ENCODE measurements at places on chromosomes 5 and 9.
A peak's percentile ranks its signal among the peaks of the same experiment; 100 is the strongest.

DNA sequence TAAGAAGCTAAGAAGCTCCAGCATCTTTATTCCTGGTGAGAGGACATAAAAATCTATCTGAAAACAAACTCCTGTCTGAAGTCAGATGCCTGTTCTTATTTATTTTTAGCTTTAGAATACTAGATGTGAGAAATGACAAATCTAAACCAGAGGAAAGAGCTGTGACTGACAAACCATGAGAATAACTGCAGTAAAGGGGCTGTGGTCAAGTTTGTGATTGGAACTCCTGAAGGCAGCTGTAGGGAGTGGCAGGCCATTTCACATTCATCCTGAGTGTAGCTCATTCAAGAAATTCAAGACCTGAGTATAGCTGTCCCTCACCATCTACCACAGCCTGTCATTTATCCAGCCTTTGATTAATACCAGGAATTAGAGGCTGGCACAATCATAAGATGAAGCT is 718.8 kb downstream of the BRINP1 start:
- DNase-seq, result no peak
- no peaks in the 10 kb centered on the region for H3K4me1 ChIP-seq
- no peak overlapping the region for H3K4me3 ChIP-seq
- no peaks in the 10 kb centered on the region for H3K36me3 ChIP-seq
- no peaks in the 10 kb centered on the region for H3K27me3 ChIP-seq

DNA sequence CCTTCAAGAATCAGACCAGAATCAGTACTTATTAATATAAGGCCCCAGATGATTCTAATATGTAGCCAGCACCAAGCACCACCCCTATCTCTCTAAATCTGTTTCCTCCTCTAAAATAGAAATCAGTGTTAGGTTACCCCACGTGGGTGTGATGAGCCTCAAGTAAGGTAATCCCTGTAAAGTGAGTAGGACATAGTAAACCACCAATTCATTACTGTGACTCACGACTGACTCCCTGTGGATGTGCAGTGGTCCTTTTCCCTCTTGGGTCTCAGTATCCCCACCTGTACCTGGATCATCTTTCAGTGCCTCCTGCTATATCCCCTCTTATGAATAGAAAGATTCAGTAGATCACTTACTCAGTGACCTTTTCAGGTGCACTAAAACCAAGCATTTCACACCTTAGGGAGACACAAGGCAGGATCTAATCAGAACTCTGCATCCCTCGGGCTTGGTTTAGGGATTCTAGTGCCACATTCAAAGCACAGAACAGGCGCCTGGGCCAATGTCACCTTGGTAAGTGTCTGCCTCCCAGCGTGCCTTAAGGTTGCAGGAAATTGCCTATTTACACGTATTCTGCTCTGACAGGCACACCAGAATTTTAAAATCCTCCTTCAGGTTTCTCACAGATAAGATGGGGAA is 12.2 kb upstream of the ALDH1B1 start:
- H3K36me3 ChIP-seq, result no peaks in the 10 kb centered on the region
- peak; percentile 43 for DNase-seq
- H3K4me3 ChIP-seq, result no peak overlapping the region
- no peaks in the 10 kb centered on the region for H3K4me1 ChIP-seq
- H3K27ac ChIP-seq, result no peak overlapping the region
- no peaks in the 10 kb centered on the region for H3K27me3 ChIP-seq

GRCh38 chr9:111038331-111039230 is at the start of gene LPAR1:
Gene LPAR1, minus strand, starts transcription at chr9:111038470. Its CDS starts 66,353 bp downstream, at chr9:110972117.
- DNase-seq, result peak; percentile 76
- H3K4me1 ChIP-seq, result peaks cover 10% of the 10 kb centered on the region
- no peaks in the 10 kb centered on the region for H3K27me3 ChIP-seq
- H3K27ac ChIP-seq, result peak within 1 kb of the TSS; percentile 70

GRCh38 chr5:38757451-38758245 is 88.2 kb upstream of the OSMR start:
- no peaks in the 10 kb centered on the region for H3K36me3 ChIP-seq
- no peaks in the 10 kb centered on the region for H3K27me3 ChIP-seq
- no peak for DNase-seq
- no peak overlapping the region for H3K4me3 ChIP-seq
- H3K27ac ChIP-seq, result no peak overlapping the region

- no peaks in the 10 kb centered on the region for H3K36me3 ChIP-seq
- H3K27me3 ChIP-seq, result no peaks in the 10 kb centered on the region
- H3K27ac ChIP-seq, result no peak overlapping the region
- no peak for DNase-seq
- H3K4me3 ChIP-seq, result no peak overlapping the region
These were observed 957 bp upstream of the PRR16 start for GRCh38 chr5:120463006-120463680.

DNA sequence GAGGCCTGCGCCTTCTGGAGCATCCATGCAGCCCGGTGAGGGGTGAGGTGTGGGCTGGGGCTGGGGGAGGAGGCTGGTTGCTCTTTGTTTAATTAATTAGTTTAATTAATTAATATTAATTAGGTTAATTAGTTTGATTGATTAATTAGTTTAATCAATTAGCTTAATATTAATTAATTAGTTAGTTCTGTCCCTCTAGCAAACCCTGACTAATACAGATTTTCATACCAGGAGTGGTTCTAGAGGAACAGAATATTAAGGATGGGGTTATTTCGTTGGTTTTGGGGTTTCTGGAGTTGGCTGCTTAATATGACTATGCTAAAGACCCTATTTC is 14.1 kb upstream of the BARX1 start:
- no peak for DNase-seq
- no peak overlapping the region for H3K4me3 ChIP-seq
- no peaks in the 10 kb centered on the region for H3K4me1 ChIP-seq
- no peaks in the 10 kb centered on the region for H3K36me3 ChIP-seq

DNA sequence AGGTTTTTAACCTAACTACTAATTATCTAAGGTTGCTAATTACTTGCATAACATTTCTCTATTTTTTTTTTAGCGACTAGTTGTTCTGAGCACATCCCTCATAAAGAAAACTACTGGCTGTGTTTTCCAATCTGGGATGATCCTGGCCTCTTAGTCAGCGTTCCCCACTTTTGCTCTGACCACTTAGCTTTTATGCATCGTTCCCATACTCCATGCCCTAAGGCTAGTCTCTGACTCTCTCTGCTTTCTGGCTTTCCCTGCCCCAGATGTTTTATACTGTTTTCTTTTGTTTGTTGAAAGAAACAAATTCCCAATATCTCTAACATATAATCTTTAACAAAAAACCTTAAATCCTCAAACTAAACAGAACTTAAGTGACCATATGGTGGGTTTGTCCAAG is 217.9 kb downstream of the SPATA31D1 start:
- H3K4me3 ChIP-seq, result no peak overlapping the region
- H3K36me3 ChIP-seq, result no peaks in the 10 kb centered on the region
- no peak for DNase-seq
- H3K27me3 ChIP-seq, result no peaks in the 10 kb centered on the region
- H3K4me1 ChIP-seq, result no peaks in the 10 kb centered on the region

DNA sequence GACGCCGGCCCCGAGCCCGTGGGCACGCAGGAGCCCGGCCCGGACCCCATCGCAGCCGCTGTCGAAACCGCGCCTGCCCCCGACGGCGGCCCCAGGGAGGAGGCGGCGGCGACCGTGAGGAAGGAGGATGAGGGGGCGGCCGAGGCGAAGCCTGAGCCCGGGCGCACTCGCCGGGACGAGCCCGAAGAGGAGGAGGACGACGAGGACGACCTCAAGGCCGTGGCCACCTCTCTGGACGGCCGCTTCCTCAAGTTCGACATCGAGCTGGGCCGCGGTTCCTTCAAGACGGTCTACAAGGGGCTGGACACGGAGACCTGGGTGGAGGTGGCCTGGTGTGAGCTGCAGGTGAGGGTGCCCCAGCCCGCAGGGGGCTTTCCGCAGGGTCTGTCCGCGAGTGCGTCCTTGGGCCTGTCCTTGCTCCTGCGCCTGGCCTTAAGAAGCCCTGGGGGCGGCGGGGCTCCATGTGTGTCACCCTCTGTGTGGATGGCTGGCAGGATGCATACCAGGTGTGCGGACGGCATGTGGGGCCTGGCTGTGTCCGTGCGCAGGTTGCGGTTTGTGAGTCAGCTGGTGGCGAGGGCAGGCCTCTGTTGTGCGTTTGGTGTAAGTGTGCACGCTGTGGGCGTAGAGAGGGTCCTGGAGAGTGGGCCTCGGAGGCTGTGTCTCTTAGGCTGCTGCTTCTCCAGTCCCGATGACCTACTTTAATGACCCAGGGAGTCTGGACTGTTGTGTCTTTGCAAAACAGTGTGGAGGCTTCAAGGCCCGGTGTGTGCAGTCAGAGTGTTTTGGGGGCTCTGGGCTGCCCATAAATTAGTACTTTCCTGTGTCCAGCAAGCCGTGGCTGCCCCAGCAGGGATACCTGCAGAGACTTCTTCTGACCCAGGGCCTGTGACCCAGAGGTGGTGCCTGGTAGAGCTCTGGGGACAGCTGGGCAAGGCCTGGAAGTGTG is 1.6 kb downstream of the WNK2 start:
- no peaks in the 10 kb centered on the region for H3K36me3 ChIP-seq
- H3K27ac ChIP-seq, result no peak overlapping the region
- H3K4me3 ChIP-seq, result no peak overlapping the region
- no peak for DNase-seq
- no peaks in the 10 kb centered on the region for H3K4me1 ChIP-seq
